ENCODE measurements at places on chromosomes 2 and 18.
A peak's percentile ranks its signal among the peaks of the same experiment; 100 is the strongest.

DNA sequence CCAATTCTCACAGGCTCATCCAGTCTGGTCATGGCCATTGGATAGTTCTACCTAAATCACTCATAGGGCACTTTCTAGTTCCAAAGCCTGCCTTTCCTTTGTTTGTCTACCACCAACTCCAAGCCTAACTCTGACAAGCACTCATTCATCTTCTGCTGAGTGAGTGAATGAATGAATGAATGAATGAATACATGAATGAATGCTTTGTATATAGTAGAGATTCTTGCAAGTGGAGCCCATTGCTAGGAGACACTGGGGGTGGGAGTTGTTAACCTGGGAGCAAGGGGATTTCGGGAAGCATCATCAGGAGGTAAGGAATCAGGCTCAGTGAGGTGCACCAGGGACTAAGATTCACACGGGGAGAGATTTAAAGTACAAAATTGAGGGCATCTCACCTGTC lies 3.3 kb upstream of the MOCOS start:
- no peak for DNase-seq

- DNase-seq, result no peak
Observed at GRCh38 chr18:62347089-62347506, 22.0 kb downstream of the TNFRSF11A start.

- DNase-seq, result no peak
Observed at GRCh38 chr2:105935063-105935462, 190.4 kb downstream of the NCK2 start.

- DNase-seq, result no peak
Observed at GRCh38 chr2:215436705-215437565, 1.1 kb upstream of the FN1 start.

GRCh38 chr18:1350931-1351450 lies 446.3 kb downstream of the ADCYAP1 start:
- no peak for DNase-seq

GRCh38 chr2:150742094-150742493 lies 254.6 kb upstream of the RND3 start:
- no peak for DNase-seq

GRCh38 chr2:130918393-130918792 lies 81.7 kb downstream of the ARHGEF4 start:
- no peak for DNase-seq

GRCh38 chr2:127012868-127013267 lies 94.1 kb downstream of the BIN1 start:
- peak; percentile 51 for DNase-seq

DNA sequence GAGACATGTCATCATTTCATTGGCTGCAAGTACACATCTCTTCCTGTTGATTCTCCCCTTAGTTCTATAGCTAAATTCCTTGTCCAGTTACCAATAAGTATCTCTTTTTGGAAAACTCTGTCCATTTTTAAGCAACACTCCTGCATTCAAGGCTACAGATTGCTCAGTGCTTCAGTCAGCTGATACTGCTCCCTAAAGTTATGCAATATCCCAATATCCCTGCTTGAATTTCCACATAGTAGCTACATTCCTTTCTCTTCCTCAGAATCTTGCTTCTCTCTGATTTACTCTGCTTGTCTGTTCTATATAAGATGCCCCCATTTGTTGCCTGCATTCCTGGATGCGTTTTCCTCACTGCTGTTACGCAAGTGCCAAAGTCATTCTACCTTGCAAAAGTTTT lies 109.8 kb downstream of the PARD3B start:
- DNase-seq, result peak; percentile 77

- DNase-seq, result no peak
Observed at GRCh38 chr2:174595116-174595809, 2.3 kb downstream of the WIPF1 start.

GRCh38 chr18:26473672-26474071 lies 74.7 kb downstream of the KCTD1 start:
- no peak for DNase-seq

DNA sequence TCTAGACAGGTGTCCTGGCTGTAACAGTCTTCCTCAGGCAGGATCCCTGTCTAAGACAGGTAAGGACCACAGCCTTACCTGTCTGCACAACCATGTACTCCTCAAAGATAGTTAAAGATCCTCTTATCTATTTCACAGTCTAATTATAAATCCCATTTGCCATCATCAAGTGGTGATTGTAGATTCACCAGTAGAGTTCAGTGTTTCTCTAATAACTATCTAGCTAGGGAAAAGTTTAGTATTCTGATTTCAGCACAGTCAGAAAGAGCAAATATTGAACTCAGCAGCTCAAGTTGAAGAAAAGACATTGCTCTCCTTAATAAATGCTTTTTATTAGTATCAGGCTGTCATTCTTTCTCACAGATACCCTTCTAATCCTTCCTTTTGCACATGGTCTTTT lies 1305.5 kb upstream of the NXPH2 start:
- no peak for DNase-seq

GRCh38 chr2:44100351-44100750 lies 68.3 kb upstream of the PPM1B start:
- DNase-seq, result peak; percentile 99

- DNase-seq, result no peak
Observed at GRCh38 chr2:206721256-206721920, 3.2 kb upstream of the DYTN start.

DNA sequence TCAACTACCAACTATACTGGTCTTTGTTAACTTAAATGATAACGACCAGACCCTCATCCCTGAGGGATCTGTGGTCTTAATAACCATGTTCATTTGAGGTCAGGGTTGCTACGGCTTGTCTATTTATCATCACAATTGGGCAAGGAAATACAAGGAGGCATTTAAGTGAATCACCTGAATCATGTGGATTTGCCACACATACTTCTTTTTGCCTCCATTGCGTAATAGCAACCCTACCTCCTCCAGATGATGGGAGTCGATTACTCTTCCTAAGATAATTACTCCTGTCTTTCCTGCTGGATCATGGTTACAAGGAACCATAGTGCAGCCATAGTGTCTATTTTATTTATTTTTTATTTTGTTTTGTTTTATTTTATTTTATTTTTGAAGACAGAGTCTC lies 42.2 kb downstream of the TAF4B start:
- no peak for DNase-seq

DNA sequence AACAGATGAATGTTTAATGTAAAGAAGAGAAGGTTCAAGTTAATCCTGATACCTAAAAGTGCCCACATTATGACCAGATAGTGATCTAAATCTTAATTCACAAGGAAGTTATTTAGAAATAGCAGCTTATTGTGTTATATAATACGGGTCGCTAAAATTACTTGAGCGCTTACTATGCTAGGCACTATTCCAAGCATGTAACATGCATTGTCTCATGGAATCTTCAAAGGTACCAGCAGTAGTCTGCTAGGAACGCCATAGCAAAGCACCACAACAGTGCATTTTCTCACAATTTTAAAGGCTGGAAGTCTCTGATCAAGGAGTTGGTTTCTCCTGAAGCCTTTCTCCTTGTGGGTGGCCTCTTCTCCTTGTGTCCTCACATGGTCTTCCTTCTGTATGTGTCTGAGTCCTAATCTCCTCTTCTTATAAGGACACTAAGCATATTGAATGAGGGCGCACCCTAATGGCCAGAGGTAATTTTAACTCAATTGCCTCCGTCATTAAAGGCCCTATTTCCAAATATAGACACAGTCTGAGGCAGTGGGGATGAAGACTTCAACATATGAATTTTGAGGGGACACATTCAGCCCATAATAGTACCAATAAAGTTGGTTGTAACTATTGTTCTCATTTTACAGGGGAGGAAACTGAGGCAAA lies 118.4 kb downstream of the LRRC30 start:
- no peak for DNase-seq

GRCh38 chr2:216989340-216990129 lies 129.7 kb upstream of the TNP1 start:
- DNase-seq, result peak; percentile 12

- DNase-seq, result no peak
Observed at GRCh38 chr2:99380376-99381010, 43.3 kb downstream of the EIF5B start.

DNA sequence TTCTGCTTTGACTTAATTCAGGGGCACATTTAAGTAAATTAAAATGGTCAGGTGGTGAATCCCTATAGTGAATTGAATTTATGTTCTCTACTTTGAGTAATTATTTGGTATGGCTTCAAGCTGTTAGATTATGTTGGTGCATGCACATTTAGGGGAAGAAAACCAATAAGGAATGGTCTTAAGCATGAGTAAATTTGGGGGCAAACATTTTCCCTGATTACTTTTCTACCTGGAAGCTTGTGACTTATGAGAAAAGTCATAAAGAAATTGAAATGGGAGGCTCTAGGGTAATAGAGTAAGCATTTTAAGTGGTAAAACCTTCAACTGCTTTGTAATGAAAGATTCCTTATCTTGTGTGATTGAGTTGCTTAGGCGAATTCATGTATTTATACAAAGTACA lies 112.5 kb downstream of the MYO1B start:
- no peak for DNase-seq

GRCh38 chr2:174036825-174037224 lies 71.7 kb upstream of the SP3 start:
- no peak for DNase-seq

DNA sequence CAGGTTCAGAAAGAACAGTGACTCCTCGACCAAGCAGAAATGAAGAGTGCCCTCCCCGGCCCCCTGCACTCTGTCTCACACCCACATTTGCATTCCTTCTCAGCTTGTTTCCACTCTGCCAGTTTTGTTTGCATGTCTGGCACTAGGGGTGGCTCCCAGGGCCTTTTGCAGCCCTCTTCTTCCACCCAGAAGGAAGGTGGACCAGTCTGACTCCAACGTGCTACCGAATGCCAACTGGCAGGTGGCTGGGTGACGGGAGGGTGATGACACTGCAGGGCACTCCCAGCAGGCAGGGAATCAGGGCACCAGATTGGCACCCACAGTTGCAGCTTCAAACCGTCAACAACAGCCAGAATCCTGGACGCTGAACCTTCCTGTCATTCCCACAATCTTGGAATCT lies 371.1 kb downstream of the TXNL1 start:
- DNase-seq, result no peak

DNA sequence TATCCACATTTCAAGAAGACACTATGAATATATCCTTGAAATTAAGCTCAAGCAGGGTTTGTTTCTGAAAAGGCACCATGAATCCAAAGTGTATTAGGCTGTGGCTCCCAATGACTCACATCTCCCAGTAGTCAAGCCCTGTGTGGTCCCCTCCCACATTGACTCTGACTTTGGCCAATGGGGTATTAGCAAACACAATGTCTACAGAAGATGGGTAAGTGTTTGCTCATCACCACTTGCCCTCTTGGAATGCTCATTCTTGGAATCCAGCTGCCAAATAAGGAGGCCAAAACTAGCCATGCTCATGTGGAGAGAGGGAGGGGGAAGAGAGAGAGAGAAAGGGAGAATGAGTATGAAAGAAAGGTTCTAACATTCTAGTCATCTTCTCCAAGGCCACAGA lies 490.0 kb downstream of the TXNL1 start:
- peak; percentile 92 for DNase-seq

DNA sequence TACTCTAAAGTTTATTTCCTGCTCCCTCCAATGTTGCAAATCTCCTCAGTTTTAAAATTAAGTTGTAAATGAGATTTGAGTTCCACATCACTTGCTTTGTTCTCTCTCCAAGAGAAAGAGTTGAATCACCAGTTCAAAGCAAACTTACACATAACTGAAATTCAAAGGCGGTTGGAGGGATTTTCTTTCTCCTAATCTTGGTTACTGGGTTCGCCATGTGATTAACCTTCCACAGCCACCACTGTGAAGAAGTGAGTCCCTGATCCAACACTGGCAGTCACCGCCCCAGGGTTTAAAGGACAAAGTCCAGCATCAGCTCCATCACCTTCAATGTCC lies 247.1 kb downstream of the MYCN start:
- DNase-seq, result no peak

DNA sequence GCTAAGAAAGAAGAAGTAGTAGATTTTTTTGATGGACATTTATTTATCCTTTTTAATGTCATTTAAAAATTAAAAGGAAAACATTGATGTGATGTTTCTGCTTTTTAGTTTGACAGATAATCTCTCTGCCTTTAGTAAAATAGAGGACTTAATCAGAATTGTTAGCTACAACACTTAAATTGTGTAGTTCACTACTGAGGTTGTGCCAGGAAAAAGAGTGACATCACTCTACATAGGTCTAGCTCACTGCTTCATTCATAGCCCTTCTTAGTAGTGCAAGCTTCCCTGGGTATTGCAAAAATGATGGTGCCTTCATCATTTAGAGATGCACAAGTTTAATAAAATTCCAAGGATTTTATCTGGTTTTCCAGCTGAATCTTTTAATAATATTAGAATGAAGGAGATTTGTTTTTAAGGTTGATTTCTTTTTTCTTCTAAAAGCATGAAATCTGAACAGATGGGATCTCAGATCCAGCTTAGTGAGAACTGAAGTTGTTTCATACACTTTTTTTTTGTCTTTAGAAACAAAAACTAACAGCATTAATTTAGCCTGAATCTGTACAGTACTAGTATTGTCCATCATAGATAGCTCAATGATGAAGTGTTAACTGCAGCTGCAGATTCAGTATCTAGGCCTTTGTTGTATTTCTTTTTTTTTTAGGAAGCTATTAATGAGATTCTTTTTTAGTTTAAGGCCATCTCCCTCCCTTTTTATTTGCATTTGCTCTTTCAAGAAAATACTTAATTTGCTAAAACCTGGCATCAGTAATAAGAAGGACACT lies 20.6 kb upstream of the TMEFF2 start:
- no peak for DNase-seq

DNA sequence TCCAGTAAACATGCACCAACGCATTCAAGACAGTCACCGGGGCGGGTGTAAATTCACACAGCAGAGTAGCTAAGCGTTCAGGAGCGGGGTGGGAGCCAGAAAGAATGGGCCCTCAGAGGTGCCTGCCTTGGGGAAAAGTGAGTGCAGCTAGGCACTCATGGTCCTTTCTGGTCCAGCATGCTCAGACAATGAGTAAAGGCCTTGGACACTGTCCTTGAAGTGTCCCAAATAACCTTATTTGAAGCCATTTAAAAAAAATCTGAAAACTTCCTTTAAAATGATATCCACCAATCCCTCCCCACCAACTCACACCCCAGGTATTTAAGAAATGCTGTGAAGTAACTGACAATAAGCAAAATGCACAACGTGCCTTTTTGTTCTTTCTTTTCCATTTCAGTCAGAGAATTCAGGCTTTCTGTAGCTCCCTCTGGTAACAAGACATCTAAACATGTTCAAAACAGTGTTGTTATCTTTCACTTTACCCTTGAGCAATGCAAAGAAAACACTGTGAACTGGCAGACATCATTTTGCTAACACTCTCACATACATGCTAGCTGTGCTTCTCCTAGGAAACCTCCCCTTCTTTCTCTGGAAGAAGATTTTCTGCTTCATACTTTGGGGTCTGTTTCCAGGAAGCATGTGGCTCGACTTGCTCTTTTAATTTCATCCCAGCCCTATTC lies 445.1 kb upstream of the SPRED2 start:
- no peak for DNase-seq

DNA sequence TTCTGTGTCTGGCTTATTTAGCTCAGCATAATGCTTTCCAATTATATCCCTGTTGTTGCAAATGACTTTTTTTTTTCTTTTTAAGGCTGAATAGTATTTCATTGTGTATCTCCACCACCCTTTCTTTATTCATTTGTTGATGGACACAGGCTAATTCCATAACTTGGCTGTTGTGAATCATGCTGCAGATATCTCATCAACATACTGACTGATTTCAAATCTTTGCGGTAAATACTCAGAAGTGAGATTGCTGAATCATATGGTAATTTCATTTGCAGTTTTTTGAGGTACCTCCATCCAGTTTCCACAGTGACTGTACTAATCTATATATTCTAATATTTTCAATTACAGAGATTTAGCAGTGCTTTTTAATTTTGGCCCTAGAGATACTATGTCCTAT lies 266.2 kb downstream of the TMX3 start:
- DNase-seq, result peak; percentile 87
